ENCODE measurements at places on chromosomes 12 and 14.

GRCh38 chr14:61168141-61168540 is 113.0 kb downstream of the TMEM30B start:
- DNase-seq: no peak

- DNase-seq: no peak
Measured at GRCh38 chr12:65155784-65156183, 13.6 kb upstream of the LEMD3 start.

- no peak for DNase-seq
Measured at GRCh38 chr14:25032092-25032784, 17.7 kb downstream of the STXBP6 start.

DNA sequence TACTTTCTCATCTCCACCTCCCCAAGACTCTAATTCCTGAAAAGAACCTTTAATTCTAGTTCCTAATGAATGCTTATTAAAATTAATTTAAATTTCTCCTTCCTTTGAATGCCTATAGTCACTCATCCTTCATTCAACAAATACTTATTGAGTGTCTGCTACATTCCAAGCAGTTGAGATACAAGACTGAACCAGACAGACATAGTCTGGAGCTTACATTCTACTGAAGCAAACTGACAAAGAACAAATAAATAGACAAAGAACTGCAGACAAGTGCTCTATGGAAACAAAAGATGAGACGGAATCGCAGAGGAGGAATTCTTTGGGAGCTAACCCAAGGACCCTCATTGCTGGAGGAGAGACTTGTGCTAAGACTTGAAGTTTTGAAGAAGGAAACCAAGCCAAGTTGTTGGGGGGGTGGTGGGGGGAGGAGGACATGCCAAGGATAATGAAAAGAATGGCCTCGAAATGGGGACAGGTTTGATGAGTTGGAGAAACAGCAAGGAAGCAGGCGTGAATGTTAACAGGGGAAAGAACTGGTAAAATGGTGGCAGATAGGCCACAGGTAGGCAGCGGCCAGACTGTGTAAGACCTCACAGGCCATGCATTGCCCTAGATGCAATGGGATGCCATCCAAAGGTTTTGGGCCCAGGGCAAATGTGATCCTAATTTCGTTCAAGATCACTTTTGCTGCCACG is 9.7 kb upstream of the TDG start:
- DNase-seq: no peak

DNA sequence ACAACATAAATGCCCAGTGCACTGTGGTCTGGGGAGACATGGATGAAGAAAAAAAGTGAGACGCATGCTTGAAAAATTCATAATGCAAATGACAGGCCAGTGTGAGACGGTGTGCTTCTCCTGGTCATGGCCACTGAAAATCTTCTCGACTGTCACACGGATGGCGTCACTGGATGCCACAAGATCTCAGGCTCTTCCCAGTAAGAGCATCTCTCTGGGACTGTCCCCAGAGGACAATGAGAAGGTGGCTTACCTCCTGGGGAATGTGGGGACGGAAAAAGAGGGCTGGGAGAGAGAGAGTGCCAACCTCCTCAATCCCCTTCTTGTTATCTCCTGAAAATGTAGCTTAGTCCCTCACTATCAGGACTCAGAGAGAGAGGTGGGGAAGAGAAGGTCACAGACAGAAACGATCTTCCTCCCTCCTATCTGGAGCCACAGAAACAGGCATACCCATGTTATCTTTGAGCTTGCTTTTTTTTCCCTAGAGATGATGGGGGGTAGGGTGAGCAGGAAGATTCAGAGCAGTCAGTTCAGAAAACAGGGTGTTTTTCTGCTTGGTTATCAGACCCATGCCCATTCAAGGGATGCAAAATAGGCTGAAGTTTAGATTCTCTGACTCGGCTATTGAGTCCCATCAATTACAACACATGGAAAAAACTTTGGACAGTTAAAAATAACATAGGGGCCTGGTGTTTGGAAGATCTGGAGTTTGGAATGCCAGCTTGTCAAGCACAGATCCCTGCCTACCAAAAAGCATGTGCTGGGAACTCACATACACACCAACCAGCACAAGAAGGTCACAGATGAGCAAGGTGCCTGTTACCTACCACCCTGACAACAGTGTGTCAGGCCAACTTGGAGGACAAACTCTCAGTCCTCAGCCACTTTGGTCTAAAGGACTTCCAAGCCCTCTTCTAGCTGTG is 24.2 kb downstream of the DPF3 start:
- DNase-seq: no peak
